Activated CD4-positive, alpha-beta T cell treated with anti-CD3 and anti-CD28 coated beads, Interleukin-2, amount 50 U/mL, for 1 hour (primary cell): ENCODE measurements at places on chromosomes 3 and 15.

- DNase-seq, result no peak
Observed at GRCh38 chr15:89985111-89985510, 16.0 kb upstream of the ZNF710 start.

GRCh38 chr3:115217292-115217677, 70.2 kb upstream of the ZBTB20 start:
- no peak for DNase-seq

GRCh38 chr3:42195879-42196330, 70.1 kb downstream of the CCK start:
- DNase-seq, result no peak

GRCh38 chr3:58032186-58032585, 24.0 kb downstream of the FLNB start:
- no peak for DNase-seq

DNA sequence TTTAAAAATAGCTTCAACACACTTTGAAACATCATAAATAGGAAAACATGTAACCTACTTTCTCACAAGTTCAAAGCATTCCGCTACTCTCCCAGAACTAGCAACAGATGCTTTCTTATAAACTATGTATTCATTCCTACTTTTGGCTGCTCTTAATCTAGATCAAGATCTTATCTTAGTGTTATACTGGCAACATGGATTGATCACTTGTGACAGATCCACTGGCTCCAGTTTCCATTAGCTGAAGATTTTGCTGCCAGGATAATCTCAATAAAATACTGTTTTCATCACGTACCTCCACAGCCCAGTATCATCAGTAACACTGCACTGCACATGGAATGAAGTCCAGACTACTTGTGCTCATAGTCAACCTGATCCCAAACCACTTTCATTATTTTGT, 491.7 kb upstream of the AGTR1 start:
- no peak for DNase-seq

- DNase-seq, result no peak
Observed at GRCh38 chr3:87495938-87496337, 219.6 kb upstream of the POU1F1 start.

DNA sequence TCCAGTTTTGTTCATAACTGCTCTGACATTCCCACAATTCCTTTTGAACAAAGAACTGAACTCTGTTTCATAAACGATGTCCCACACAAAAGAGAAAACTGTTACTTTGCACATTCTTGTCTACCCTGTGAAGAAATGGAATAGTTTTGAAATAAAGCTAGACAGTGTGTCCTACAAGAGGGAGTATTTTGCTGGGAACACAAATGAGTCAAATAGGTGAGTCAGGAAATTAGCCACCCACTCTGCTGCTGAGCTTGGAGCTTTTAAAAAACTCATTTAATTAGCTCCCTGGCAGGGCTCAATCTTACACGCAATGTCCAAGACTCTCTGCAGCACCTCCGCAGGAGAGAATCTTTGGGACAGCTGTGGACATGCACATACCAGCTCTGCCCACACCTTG, 193.4 kb downstream of the SLC9A9 start:
- no peak for DNase-seq

- no peak for DNase-seq
Observed at GRCh38 chr3:105473521-105474223, 107.0 kb downstream of the ALCAM start.

- DNase-seq, result no peak
Observed at GRCh38 chr3:154931484-154931883, 148.6 kb upstream of the MME start.

DNA sequence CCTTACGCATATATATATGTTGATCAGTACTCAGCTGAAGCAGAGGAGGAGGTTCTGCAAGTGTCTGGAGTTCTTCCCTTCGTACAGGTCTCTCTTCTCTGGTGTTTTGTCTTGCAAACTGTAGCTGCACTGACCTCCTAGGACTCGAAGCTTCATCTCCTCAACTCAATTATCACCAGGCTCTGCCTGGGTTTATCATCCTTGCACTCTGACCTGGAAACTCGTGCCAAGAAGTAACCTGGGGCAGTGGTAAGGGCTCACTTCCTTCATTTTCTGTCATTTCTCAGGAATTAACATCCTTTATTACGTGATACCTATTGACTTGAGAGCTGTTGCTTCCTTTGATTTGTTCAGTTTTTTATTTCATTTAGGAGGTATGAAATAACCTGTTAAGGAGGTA, 14.4 kb downstream of the REC114 start:
- DNase-seq, result no peak

GRCh38 chr3:43540624-43541023, 81.2 kb downstream of the ANO10 start:
- DNase-seq, result no peak

- DNase-seq, result no peak
Observed at GRCh38 chr3:129435367-129435766, 4.4 kb downstream of the MBD4 start.

GRCh38 chr15:96115642-96116041, 214.9 kb upstream of the NR2F2 start:
- no peak for DNase-seq

GRCh38 chr3:146594843-146595482, 10.2 kb downstream of the PLSCR5 start:
- no peak for DNase-seq

GRCh38 chr3:71132995-71133730, 450.4 kb downstream of the FOXP1 start:
- DNase-seq, result no peak

- no peak for DNase-seq
Observed at GRCh38 chr3:148901987-148902791, 37.1 kb downstream of the CPA3 start.

GRCh38 chr3:109532257-109533216, 195.2 kb upstream of the DPPA4 start:
- peak; percentile 13 for DNase-seq

- DNase-seq, result no peak
Observed at GRCh38 chr3:94787066-94787465, 724.2 kb downstream of the NSUN3 start.

- no peak for DNase-seq
Observed at GRCh38 chr3:20047976-20048883, 8.0 kb downstream of the KAT2B start.

- DNase-seq, result no peak
Observed at GRCh38 chr15:65354835-65355172, 23.0 kb downstream of the IGDCC3 start.

GRCh38 chr3:9080163-9080562, 116.9 kb upstream of the RAD18 start:
- DNase-seq, result no peak

- DNase-seq, result no peak
Observed at GRCh38 chr15:85839643-85840042, 44.9 kb upstream of the KLHL25 start.

DNA sequence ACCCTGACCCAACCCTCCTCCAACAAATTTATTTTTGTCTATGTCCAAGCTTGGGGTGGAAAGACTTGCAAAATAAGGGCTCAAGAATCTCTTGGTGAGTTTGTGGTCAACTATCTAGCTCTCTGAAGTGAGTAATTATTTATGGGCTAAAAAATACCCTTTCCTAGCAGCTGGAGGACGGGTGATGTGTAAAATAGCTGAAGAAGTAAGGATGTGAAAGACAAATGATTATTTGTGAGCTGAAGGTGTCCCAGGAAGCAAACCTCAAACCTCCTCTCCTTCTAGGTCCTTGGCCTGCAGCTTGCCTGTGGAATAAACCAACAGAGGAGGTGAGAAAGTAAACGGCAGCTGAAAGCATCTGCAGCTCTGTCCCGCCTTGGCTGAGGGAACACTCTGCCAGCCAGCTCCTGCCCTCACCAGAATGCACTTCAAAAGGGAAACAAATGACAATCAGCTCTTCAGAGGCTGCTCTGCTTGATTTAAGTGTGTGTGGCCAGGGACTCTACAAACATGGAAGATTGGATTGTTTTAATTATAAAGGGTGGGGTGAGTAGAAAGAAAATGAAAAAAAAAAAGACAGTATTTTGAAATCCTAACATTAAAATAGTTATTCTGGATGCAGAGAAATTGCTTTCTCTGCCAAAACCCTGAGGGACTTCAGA, 60.3 kb downstream of the TM4SF4 start:
- no peak for DNase-seq

DNA sequence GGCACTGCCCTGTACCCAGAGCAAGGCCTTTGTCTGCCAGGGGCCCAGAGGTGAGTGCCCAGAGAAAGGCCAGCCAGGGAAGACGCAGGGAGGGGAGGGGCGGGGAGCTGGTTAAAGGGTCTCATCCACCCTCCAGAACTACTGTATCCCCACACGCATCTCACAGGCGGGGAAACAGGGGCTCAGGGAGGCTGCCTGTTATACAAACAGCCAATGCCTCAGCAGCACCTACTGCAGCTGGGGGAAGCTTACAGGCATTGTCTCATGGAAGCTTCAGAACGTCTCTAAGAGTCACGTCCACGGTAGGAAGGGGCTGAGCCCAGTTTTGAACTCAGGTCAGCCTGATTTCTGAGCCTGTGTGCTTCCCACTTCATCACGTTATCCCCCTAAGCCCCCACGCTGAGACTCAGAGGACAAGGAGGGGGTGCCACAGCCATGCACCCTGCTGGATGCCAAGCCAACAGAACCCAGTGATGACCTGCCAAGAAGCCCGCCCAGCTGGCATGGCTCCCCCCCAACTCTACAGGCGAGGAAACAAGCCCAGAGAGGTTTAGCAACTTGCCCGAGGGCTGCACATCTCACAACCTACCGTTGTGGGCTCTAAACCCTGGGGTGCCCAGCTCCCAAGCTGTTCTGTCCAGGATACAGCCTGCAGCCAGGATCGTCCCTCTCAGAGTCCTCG, 54.5 kb downstream of the IQSEC1 start:
- DNase-seq, result no peak

DNA sequence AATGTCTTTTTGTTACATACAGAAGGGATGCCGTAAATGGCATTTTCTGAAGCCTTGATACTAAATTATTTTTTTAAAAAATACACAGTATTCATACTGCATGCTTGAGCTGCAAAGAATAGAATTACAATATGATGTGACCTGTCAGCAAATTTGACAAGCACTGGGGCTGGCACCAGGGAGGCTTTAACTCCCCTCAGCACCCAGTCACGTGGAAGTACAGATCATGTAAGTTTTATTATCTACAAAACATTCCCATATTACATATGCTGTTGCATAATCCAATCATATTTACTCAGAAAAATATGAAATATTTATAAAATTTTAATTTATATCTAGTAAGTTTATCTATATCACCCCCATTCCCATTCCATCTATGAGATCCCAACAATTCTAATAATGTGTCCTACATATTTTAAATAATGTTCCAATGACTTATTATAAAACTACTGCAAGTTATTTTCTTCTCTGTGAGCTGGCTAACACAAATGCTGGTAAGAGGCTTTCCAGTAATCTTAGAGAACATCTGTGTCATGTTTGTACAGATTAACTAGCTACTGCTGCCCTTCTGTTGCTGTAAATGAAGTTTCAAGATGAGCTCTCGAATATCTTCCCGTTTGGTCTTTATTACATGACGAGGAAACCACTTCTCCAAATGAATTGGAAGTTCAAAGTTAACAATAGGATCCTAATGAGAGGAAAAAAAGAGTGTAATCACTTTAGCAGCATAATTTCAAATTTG, 5.2 kb upstream of the IMPG2 start:
- no peak for DNase-seq

- no peak for DNase-seq
Observed at GRCh38 chr3:14151471-14152083, 26.7 kb downstream of the TMEM43 start.
